Skin of body (tissue), 3 donors: ENCODE measurements at places on chromosomes 7 and 10. TPM values are rescaled to one million over a fixed set of nuclear protein-coding genes. Genes with fewer than 3 reads are reported as not detected.

- DNase-seq: no peak
Observed at GRCh38 chr7:143385891-143386781, 5.0 kb downstream of the ZYX start.

DNA sequence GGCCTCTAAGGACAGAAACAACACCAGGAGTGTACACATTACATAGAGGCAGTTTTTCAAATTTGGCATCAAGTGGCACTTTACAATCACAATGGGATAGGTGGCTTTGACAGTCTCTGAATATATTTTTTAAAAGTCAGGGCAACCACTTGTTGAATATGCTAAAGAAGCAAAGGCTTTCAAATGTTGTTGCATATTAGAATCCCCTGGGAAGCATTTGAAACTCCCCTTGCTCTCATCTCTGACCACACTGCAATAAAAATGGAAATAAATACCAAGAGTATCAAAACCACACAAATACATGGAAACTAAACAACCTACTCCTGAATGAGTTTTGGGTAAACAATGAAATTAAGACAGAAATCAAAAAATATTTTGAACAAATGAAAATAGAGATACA is 106.5 kb upstream of the RAB11FIP2 start:
- DNase-seq: no peak

- no peak for DNase-seq
Observed at GRCh38 chr10:103553743-103554487, 60.4 kb downstream of the NEURL1 start.

- DNase-seq: no peak
Observed at GRCh38 chr10:32436215-32436614, 9.7 kb upstream of the CCDC7 start.

DNA sequence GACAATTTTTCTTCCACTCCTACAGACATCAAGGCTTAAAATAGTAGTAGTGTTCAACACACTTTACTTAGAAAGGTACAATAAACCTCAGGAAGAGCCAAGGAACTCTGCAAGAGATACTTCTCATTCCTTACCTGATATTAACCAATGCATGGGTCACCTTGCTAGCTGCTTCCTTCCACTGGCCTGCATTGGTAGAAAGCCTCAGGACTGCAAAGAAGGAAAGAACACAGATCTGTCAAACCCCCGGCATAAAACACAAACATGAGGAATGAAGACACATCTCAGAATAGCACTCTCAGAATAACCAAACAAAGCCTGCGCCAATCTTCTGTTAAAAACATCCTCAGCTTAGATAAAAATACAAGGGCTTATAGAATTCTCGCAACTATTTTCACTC is 96.1 kb upstream of the KCNIP2 start:
- no peak for DNase-seq

- DNase-seq: peak; percentile 7
Observed at GRCh38 chr10:123380491-123381085, 226.4 kb downstream of the BUB3 start.

DNA sequence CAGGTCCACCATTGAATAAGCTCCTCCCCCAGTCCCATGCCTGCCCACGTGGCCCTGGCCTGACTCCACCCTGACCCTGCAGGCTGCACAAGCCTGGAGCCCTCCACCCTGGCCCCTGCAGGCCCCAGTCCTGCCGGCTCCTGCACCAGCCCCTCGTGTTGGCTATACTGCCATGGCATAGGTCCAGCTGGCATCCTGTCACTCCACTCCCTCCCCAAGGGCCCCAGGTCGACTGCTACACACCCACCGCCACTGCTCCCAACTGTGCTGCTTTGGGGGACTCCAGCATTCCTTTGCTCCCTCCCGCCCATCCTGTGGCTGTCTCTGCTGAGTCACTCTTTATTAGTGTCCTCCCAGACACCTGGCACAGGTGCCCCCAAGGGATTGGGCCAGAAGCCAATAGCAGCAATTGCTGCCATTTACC is 32.4 kb upstream of the HSPA12A start:
- no peak for DNase-seq

DNA sequence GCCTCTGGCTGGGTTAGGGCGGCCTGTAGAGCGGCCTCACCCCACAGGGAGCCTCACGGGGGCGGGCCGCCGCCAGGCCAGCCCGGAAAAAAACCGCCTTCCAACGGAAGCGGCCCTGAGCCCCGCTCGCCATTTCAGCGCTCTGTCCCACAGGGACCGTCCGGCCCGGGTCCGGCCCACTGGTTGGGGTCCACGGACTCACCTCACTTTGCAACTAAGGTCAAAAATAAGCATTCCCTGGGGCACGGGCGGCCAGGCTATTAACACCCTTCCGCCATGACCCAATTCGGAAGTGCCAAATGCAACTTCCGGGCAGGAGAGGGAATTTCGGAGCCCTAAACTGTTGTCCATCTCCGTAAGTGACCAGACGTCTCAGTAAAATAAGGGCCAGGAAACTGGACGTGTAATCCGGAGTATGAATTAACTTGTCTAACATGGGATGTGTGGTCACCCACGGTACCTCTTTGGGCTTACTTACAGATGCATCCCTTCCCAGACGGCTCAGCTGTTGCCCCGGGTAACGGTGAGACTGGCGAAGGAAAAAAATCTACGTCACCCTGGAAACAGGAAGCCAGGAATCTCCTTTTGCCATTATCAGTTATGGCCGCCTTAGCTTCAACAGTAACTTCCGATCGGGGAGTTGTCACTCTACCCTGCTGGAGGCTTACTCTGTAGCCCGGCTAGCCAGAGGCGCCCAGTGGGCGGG is at the start of gene BBIP1:
BBIP1 (minus strand) TSS at position 538 of the 706 bp plus-strand sequence. CDS start 1,023 bp downstream, outside the sequence.
- DNase-seq: peak; percentile 100

GRCh38 chr7:148481147-148481526 is 109.4 kb upstream of the C7orf33 start:
- DNase-seq: no peak

The ZP3 gene
- total RNA-seq: 0.79 TPM

DNA sequence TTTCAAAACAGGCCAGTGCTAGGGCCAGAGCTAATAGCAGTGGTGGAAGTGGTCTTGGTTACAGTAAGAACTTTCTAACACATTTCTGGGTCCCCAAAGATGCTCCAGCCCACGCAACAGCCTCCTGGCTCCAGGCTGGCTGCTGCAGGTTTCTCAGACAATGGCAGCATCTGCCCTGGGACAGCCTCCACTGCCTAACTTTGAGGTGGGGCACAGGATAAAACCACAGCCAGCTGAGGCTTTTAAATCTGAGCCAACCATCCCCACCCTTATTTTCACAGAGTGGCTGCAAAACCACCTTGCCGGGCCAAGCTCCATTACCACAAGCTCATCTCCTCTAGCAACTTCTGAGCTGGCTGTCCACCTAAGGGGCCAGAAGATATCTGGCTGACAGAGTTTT is 84.8 kb downstream of the FAM53B start:
- DNase-seq: no peak

The CALML5 gene
- 133 TPM for total RNA-seq

The TMEM229A gene
- not detected for total RNA-seq
